ENCODE measurements at places on chromosomes 2 and 18. TPM values are rescaled to one million over a fixed set of nuclear protein-coding genes. Genes with fewer than 3 reads are reported as not detected.

PNO1 gene
- 9.5 TPM for total RNA-seq

SMYD1 gene
- total RNA-seq, result not detected

ABCB11 gene
- not detected for total RNA-seq

UGP2 gene
- total RNA-seq, result 119 TPM

ANO7 gene
- total RNA-seq, result 1.1 TPM

LRP1B gene
- 0.36 TPM for total RNA-seq

PLEKHH2 gene
- 5.4 TPM for total RNA-seq

REG3G gene
- not detected for total RNA-seq

SLC9A4 gene
- total RNA-seq, result not detected

MOCOS gene
- total RNA-seq, result 3.5 TPM

CNDP1 gene
- total RNA-seq, result not detected

TNFRSF11A gene
- total RNA-seq, result 0.08 TPM

PLCD4 gene
- total RNA-seq, result 1.2 TPM

CLEC4F gene
- total RNA-seq, result not detected

LHCGR gene
- total RNA-seq, result not detected

SPHKAP gene
- total RNA-seq, result not detected
